ENCODE measurements at places on chromosomes 1 and 21.

DNA sequence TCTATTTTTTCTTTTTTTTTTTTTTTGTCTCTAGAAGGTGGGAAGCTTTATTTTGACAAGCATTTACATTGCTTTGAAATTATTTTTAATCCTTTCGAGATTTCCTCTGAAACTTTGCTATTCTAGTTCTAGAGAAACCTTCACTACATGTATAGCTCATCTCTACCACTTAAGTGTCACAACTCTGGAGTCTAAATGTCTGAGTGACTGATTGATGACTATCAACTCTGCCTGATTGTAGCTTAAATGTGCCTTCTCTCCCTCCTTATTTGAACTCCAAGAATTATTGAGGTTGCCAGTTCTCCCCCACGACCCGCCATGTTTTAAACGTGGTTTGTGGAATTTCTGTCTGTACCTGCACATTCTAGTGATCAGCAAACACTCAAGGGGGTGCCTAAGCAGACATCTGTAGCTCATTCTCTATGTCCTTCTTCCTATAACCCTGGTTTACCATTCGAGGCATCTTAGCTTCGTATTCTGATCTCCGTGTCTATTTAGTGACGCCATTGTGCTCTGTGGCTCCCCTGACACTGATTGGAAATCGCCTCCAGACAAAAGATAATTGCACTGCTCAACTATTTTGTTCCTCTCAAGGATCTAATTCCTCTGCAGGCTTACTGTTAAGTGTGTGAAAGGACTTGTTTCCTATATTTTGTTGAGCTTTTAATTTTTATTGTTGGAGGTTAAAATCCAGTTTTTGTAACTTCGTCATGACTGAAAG, 1570.6 kb downstream of the BRINP3 start:
- DNase-seq: no peak

DNA sequence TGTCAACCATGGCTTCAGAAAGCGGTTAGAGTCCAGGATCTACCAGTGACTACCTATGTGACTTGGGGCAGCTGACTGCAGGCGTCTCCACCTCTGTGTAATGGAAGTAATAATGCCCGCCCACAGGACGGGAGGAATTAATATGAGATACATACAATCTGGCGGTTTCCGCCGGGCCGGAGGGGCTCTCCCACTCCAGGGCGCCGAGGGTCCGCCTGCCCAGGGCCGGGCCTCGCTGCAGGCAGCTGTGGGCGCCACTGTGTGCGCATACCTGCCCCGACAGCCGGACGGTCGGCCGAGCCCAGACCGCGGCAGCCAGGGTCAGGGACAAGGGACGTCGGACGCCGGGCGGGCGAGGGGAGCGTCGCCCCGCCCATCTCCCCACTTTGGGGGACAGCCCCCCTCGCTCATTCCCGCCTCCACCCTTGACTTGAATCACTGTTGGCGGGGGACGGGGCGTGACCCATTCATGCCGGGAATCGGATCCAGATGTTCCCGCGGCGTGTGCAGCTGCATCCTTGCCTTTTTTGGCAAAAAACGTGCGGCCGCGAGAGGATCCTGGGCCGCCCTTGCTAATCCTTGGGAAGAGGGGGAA, 6.0 kb upstream of the SF3A3 start:
- peak; percentile 59 for DNase-seq

DNA sequence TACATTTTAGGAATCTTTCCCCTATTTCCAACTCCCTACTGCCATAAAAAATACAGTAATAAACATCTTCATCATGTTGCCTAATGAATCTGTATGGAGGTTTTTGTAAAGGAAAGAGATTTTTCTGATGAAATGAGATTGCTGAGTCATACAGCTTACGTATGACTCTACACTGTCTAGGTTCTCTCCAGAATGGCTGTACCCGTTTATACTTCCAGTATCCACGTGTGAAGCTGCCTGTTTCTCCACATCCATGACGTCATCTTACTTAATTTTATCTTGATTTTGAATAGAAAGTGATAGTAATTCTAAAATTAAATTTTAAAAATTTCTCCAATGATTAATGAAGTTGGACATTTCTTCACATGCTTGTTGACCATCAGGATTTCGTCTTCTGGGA, 103.7 kb downstream of the COQ8A start:
- no peak for DNase-seq

DNA sequence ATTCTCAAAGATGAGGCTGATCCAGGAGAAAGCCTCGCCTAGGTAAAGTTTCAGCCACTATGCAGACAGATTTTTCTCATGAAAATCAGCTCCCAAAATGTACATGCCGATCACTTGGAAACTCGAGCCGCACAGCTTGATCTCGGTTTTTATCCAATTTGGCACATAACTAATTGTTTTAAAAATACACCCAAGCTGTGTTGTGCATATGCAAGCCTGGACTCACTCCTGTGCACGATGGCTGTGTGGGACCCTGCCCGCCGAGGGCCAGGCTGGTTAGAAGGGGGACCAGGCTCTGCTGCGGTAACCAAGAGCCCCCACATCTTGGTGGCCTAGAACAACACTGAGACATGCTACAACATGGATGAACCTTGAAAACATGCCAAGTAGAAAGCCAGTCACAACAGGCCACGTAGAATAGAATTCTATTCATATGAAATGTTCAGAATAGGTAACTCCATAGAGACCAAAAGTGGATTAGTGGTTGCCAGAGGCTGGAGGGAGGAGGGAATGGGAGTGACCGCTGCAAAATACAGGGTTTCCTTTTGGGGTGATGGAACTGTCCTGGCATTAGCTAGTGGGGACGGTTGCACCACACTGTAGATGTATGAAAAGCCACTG, 16.1 kb upstream of the LDLRAP1 start:
- DNase-seq: no peak

DNA sequence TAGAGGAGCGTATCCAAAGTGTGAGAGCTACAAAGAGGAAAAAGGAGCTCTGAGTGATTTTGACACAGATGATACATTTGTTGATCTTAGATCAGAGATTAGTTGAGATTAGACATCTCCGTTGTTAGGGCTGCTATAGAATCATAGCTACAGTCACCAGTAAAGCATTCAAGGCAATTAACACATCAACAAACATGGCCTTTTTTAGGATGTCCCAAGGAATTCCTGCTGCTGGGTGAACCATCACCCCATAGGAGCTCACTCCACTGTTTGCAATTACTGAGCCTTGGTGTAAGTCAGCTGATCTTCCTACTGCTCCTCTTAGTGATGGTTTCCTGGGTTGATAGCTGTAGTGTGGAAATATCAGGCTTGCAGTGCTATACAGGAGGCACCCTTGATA, 6.7 kb upstream of the RSRP1 start:
- no peak for DNase-seq

DNA sequence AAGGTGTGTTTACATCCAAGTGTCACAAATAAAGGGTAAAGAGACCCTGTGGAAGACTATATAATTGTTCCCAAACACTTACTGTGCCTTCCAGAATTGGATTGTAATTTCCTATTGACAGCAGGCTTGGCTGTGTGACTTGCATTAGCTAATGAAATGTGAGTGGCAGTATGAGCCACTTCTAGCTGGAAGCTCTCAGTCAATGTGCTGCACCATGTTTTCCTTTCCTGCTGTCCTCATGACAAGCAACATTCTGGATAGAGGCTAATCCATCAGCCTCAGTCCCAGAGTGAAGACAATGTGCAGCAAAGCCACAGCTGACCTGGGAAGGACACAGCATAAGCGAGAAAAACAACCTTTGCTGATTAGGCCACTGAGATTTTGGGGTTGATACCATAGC, 5.9 kb upstream of the FOXJ3 start:
- no peak for DNase-seq

GRCh38 chr1:62601457-62601856, 4.1 kb downstream of the ANGPTL3 start:
- DNase-seq: no peak

- DNase-seq: no peak
Observed at GRCh38 chr1:175005085-175005783, 5.5 kb downstream of the CACYBP start.

DNA sequence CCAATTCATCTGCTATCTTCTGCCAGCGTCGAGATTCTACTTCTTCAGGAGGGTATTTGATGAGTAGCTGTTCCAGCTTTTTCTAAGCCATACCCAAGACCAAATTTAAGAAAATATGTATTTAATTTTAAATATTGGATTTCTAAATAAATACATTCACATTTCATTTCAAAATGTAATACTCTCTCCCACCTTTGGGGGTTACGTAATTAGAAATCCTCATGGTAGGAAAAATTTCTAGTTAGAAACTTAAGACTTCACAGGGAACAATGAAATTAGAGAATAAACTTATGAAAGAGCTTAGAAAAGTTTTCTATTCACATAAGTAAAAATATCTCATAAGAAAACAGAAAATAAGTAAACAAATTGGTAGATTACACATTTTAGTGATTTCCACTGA, 102.9 kb downstream of the ZZZ3 start:
- DNase-seq: no peak

DNA sequence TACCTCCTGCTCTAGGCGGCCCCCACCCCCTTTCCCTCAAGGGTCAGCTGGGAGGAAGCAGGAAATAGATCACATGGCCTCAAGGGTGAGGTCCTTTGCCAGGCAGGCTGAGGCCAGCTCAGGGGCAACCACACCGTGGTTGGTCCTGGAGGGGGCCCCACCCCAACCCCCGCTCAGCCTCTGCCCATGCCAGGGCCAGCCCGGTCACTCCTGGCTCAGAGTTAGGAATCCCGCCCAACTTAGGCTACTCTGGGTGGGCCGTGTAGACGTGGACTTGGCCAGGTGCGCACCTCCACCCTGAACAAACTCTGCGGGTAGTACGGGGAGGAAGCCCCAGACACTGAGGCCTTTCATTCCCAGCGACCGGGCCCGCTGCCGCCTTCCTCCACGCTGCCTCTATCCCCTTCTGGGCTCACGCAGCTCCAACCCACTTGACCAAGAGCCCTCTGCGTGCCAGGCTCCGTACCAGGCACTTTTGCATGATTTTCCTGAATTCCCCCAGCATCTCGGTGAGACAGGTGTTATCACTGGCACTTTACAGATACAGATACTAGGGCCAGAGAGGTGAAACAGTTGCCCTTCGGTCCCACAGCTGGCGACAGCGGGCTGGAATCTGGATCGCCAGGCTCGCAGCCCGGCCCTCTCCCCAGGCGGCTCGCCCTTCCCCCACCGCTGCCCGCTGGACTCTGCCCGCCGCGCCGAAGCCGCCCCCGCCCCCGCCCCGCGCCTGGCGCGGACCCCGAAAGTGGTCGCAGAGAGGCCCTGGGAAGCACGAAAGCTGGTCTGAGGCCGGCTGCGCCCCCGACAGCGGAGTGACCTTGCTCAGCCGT, 769 bp downstream of the GALE start:
- peak; percentile 62 for DNase-seq

DNA sequence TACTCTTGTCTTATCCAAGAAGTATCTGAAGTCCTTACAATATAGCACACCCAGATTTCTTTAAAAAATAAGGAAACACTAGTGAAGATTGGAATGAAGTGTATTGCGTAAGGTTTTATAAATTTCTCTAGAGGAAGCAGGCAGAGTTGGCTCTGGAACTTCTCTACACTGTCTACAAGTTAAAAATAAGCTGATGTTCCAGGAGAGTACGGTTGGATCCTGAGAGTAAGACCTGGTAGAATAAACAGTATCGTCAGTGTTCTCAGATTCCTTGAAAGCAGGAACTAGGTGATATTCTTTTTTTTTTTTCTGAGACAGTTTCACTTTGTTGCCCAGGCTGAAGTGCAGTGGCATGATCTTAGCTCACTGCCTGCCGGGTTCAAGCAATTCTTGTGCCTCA, 107.9 kb downstream of the USP25 start:
- DNase-seq: no peak

GRCh38 chr1:157639800-157640199, 41.9 kb upstream of the FCRL4 start:
- DNase-seq: no peak

GRCh38 chr1:160629286-160630210, 17.3 kb downstream of the SLAMF1 start:
- DNase-seq: peak; percentile 13

- DNase-seq: no peak
Observed at GRCh38 chr1:162633081-162633762, 958 bp downstream of the DDR2 start.

DNA sequence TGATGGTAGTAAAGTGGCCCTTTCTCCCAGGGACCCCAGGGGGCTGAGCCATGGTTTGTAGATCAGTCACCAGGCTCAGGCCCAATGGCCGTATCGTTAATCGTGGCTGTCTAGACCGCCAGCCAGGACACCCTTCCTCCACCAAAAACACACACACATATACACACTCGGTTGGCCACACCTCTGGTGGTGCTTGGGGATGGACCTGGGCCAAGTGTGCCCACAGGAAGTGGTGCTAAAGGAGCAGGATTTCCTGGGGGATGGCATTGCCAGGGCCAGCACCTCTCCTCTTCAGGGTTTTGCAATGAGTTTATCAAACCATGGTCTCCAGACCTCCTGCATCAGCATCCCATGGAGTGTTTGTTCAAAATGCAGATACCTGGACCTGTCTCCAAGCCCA, 36.2 kb downstream of the CITED4 start:
- no peak for DNase-seq

DNA sequence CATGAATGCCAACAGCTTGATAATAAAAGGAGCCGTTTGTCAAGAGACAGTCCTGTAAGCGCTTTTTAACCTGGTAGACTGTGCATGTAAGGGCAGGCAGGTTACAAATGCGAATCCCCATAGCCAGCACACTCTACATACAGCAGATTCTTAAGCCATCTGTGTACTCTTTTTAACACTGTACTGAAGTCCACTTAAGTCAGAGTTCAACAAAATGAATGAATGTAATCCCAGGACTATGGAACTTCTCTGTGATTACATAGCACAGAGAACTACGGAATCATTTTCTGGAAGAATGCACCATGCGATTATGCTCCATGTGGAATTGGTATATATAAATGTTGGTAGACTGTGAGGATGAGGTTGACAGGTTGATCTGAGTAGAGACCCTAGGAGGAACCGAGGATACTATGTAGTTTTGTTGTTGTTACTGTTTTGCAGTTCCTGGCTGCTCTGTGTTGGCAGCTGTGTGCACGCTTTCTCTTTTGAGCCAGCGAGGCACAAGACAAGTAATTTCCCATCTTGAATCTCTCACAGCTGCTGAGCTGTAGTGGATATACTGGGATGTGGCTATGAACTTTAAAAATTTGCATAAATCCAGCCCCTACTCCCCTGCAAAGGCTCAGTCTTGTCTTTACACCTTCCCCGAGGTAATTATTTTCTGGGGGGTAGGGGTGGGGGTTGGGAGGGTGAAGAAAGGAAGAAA, 21.9 kb downstream of the LRRC8D start:
- peak; percentile 69 for DNase-seq

- no peak for DNase-seq
Observed at GRCh38 chr1:198873696-198874230, 234.9 kb downstream of the PTPRC start.

Data from retina (tissue), 1 donor.